ENCODE measurements at places on chromosomes 11 and 22.
A peak's percentile ranks its signal among the peaks of the same experiment; 100 is the strongest.

- DNase-seq = no peak
Observed at GRCh38 chr22:50035131-50035881, 22.7 kb upstream of the IL17REL start.

GRCh38 chr11:108122166-108122628, 830 bp downstream of the ACAT1 start:
- no peak for DNase-seq

- no peak for DNase-seq
Observed at GRCh38 chr11:35398881-35399280, 20.5 kb downstream of the SLC1A2 start.

DNA sequence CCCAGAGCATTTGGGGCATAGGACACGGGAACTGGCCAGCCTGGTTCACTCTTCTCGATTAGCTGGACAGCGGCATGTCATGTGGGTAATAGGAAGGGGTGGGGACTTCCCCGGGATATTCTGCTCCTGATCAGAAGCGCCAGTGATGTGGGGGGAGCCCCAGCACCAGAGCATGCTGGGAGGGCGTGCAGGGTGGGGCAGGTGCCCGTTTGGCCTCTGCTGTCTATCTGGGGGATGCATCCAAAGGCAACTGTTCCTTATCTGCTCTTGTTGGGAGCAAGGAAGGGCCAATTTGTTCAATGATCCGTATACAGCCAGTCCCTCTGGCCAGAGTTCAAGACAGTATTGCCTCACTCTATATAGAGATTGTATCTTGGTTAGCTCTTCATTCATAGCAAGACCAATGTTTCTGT, 43.6 kb downstream of the PPARA start:
- no peak for DNase-seq

GRCh38 chr22:38618258-38618657, 37.9 kb downstream of the FAM227A start:
- DNase-seq = no peak

GRCh38 chr22:22914726-22915669, 27.4 kb downstream of the IGLL5 start:
- DNase-seq = no peak

DNA sequence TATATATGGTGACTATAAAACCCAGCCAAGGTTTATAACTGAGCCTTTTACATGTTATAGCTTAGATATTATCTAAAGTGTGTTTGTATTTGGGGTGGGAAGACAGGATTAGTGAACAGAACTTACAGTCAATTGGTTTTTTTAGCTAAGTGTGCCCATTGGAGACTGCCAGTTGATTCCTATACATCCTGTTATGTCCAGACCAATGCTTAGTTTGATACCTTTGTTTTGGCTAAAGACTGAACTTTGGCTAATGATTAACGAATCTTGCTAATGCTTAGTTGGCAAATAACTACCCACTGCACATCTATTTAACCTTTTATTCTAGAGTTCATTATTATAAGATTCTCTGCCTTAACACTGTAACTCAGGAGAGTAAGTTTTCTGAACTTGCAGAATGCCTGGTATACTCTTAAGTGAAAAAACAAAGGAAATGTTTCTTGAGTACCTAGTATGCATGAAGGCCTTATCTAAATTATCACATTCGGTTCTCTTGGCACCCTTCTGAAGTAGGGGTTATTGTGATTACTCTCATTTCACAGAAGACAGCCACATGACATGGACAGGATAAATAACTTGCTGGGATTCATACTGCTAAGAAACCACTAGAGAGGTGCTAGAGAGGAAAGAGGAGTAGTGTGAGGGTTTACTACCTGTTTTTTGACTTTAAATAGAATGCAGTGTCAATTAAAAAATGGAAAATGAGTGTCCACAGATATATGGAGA, 54.0 kb downstream of the KREMEN1 start:
- no peak for DNase-seq

DNA sequence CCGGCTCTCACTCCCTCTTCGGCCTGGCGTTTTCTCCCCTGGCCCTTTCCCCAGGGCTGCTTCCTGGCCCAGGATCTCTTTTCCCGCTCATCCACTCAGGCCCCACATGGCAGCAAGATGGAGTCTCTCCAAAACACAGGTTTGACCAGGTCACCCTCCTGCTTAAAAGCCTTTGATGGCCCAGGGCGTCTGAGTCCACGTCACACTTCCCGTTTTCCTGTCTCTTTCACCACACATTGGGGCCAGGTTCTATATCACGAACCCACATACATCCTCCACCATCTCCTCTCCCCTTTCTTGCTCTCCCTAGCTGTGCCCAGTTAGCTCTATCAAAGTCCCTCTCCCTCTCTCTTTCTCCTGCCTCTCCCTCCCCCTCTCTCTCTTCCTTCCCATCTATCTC, 7.8 kb upstream of the LRRC32 start:
- no peak for DNase-seq

DNA sequence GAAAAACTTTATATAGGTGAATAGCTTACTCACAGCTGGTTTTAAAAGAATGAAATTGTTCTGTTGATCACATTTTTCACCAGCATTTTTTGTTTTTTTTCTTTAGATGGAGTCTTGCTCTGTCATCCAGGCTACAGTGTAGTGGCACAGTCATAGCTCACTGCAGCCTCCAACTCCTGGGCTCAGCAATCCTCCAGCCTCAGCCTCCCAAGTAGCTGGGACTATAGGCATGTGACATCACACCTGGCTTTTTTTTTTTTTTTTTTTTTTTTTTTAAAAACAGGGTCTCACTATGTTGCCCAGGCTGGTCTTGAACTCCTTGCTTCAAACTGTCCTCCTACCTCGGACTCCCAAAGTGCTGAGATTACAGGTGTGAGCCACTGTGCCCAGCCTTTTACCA, 3.6 kb downstream of the PACS1 start:
- DNase-seq = no peak

DNA sequence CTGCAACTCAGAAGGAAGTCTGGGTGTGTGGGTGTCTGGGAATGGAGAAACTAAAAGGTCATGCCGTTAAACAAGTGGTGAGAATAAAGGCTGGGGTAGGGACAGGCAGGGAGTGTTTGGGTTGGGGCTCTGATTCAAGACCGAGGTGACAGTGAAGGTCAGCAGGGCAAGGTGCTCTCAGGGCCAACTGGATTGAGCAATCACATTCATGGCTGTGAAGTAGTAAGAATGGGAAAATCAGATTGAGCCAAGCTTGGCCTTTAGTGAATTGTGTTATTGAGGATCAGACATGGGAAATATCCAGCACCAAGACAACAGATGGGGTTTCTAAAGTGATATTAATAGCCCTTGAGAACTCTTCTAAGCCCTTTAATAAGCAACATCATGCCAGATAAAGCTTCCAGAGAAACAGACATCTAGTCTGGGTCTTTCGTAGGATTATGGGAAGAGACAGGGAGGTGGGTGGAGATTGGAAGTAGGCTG, 24.3 kb downstream of the SCN3B start:
- no peak for DNase-seq

DNA sequence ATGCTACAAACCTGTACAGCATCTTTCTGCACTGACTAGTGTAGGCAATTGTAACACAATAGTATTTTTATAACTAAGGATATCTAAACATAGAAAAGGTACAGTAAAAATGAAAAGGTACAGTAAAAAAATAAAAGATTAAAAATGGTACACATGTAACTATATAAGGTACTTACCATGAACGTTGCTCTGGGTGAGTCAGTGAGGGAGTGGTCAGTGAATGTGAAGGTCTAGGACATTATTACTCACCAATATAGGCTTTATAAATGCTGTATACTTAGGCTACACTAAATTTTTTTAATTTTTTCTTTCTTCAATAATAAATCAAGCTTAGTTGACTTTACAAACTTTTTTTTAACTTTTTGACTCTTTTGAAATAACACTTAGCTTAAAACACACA, 59.9 kb downstream of the EIF3M start:
- no peak for DNase-seq

- DNase-seq = no peak
Observed at GRCh38 chr11:33967451-33967850, 75.6 kb upstream of the LMO2 start.

- DNase-seq = no peak
Observed at GRCh38 chr22:17213976-17214375, 5.3 kb downstream of the ADA2 start.

DNA sequence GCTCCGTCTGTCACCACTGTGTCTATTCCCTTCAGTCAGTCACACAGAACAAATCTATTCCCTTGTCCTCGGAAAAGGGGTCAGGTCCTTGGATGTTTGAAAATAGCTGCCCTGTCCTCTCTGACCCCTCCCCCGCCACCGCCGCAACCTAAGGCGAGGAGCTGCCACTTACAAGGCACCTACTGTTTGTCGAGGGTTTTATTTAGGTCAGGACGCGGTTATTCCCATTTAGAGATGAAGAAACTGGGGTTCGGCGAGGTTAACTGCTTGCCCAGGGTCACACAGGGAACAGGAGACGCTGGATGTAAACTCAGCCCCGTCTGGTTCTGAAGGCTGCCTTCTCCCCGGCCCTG, 1468.1 kb downstream of the BRD1 start:
- no peak for DNase-seq

DNA sequence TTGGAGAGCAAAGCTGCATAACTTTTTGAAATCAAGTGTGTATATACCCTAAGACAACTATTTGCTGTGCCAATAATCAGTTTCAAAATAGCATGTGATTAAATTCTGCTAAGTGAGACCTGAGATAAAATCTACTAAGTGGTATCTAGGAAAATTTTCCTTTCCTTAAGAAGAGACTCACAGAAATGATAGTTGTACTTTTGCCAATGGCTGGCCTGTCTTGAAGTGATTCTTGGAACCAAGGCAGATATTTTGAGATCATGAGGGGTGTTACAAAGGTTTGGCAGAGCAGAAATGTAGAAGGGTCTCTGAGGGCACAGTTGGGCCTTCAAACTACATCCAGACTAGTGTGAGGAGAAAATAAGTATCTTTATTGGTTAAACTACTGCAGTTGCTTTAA, 902.6 kb upstream of the TENM4 start:
- DNase-seq = no peak

DNA sequence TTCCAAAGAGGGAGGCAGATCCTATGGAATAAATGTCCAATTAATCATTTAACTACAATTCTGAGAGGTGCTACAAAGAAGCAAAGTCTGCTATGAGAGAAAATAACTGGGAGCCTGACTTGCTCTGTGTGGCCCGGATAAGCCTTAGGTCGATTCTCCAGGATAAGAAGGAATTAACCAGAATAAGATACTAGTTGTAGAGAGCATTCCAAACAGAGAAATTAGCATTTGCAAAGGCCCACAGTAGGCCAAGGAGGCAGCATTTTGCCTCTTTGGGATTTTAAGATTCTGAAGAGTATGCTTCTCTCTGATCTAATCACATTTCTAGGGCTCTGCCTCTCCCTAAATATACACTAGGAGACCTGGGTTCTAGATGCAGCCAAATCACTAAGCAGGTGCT, 113.7 kb downstream of the SNX19 start:
- peak; percentile 3 for DNase-seq

- DNase-seq = no peak
Observed at GRCh38 chr11:114290503-114291235, 5.5 kb upstream of the NNMT start.
